ENCODE measurements at places on chromosomes 5 and 9.

- DNase-seq = no peak
These were observed 221.6 kb downstream of the SH3GL2 start for GRCh38 chr9:17800418-17800817.

DNA sequence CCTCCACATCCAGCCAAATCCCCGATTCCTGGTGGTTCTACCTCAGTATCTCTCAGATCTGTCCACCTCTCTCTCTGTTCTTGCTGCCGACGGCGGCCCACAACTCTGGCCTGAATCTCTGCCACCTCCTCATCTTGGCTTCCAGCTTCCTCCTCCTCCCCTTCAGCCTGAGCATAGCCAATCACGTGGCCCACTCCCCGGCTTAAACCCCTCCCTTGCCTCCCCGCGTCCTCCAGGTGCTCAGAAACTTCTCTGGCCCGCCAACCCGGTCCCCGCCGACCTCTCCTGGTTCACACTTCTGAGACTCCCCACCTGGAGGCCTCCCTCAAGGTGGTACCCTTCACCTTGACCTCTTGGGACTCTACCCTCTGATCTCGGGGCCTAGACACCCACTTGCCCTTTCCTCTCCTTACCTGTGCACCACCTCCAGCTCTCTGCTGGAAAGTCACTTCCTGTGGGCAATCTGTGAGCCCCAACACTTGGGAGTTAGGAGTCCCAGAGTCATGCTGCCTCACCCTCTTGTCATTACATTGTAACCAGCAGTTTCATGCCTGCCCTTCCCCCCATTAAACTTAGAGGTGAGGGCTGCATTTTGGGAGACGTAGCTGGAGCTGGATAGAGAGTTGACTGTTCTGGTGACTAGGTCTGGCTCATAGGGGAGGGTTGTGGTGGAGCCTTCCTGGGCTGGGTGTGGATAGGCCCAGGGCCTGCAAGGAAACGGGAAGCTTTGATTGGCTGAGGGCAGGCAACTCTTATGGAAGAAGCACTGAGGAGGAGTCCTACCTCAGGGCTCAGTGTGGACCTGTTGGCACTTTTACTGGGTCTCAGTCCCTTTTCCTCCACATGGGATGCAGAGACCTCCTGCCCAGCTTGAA lies 4.5 kb upstream of the SET start:
- peak; percentile 67 for DNase-seq

- no peak for DNase-seq
These were observed 148.5 kb downstream of the ISOC1 start for GRCh38 chr5:129243039-129243438.

DNA sequence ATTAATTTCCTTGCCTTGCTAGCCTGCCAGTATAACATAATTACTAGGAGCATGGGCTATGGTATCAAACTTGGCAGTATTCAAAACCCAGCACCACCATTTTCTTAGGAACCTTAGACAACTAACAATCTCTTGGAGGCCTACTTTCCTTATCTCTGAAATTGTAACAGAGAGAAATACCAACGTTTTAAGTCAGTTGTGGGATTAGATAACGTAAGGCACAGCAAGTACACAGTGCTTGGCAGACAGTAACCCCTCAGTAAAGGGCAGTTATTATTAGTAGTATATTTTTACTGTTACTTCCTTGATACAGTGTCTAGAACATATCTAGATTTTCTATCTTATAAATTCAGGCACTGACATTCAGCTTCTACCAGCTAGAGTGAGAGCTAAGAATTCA lies 309.6 kb downstream of the ACTL7B start:
- DNase-seq = no peak

DNA sequence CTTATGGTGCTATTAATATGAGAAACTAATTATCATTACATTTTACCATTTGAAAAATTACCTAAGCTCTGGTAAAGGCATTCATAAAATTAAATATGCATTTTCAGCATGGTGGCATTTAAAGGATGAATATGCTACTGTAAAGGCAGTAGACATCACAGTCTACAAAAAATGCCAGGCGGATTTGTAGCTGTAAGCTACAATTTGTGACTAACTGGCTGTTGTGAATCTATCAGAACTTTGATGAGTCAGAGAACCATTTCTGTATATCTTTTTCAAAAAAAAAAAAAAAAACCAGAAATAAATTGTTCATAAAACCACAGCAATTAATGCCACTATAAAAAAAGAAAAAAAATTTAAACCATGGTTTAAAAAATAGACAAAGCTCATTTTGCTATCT lies 186.3 kb downstream of the NFIB start:
- no peak for DNase-seq

DNA sequence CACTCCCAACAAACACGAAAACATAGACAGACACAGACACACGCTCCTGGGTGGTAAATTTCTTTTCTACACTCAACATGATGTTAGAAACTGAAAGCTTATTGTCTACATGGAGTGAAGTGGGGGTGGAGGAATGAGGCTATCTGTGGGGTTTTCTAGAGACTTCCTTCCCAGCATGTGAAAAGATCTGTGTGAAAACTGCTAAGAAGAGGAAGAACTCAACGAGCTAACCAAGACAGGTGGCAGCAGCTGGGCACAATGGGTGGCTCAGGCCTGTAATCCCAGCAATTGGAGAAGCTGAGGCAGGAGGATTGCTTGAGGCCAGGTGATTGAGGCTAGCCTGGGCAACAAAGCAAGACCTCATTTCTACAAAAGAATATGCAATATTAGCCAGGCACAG lies 7.6 kb downstream of the FYB1 start:
- no peak for DNase-seq

GRCh38 chr9:115952430-115953292 lies 200.9 kb upstream of the PAPPA start:
- no peak for DNase-seq

DNA sequence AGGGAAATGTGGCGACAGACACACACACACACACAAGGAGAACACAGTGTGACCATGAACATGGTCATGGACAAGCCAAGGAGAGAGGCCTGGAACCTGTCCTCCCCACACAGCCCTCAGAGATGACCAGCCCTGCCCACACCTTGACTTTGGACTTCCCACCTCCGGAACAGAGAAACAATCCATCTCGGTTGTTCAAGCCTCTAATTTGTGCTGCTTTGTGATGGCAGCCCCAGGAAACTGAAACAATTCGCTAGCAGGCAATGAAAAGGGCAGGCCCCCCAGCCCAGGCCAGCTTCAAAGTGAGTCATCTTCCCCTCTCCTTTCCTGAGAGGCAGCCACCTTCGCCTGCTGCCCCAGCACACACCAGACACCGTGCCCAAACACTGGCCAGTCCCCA lies 47.7 kb downstream of the NSUN2 start:
- DNase-seq = no peak

DNA sequence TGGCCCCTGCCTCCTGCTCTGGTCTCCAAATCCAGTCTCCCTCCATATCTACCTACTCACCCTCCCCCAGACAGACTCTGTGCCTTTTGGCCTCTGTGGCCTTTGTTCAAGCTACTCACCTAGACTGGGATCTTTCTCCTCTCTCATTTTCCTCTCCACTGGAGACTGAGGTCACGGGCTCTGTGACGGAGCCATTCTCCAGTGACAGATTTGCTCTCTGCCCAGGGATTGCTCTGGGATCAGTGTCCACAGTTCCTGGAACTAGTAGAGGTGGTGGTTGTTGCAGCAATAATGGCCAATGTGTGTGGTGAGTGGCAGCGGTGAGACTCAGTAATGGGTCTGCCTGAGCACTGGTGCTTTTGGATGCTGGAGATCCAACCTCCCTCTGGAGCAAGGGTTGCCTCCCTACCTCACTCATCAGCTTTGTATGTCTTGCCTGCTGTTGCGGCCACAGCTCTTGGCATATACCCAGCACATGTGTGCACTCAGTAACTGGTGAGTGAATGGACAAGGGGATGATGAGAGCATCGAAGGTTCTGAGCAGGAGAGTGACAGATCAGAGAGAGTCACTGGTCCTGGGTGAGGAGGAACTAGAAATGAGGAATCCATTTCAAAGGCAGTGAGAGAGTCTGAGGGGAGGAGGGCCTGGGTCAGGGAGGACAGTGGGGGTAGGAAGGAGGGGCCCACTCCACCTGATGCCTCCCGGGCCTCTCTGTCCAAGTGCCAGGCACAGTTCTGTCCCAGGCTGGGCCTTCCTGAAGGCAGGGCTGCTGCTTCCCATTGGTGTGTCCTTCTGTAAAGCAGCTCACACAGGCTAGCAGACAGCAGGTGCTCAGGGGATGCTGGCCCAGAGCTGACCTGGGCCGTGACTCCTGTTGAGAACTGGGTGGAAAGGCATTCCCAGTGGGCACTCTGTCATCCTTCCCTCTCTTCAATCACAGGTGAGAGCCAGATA lies 96.5 kb upstream of the PITX1 start:
- DNase-seq = no peak

- DNase-seq = no peak
These were observed 8.3 kb downstream of the ZDHHC11B start for GRCh38 chr5:775961-776861.

DNA sequence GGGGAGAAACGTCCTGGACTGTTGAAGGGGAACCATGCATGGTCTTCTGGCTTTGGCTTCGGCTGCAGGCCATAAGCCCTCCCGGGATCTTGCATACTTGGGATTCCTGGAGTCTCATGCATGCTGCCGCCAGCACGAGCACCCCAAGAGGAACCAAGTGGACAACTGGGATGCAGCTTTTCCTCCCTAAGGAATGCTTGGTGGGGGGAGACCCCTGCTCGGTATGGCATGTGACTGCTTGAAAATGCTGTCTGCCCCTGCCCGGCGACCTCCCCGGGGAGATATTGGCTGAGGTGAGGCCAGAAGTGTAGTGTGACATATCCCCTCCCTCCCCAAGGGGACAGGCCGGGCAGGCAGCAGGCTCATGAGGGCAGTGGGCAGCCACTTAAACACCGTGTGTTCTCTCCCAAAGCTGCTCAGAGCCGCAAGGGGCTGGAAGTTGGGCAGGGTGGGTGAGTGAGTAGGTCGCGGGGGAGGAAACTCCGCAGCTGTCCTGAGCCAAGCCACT lies 15.7 kb downstream of the TMEM171 start:
- no peak for DNase-seq

DNA sequence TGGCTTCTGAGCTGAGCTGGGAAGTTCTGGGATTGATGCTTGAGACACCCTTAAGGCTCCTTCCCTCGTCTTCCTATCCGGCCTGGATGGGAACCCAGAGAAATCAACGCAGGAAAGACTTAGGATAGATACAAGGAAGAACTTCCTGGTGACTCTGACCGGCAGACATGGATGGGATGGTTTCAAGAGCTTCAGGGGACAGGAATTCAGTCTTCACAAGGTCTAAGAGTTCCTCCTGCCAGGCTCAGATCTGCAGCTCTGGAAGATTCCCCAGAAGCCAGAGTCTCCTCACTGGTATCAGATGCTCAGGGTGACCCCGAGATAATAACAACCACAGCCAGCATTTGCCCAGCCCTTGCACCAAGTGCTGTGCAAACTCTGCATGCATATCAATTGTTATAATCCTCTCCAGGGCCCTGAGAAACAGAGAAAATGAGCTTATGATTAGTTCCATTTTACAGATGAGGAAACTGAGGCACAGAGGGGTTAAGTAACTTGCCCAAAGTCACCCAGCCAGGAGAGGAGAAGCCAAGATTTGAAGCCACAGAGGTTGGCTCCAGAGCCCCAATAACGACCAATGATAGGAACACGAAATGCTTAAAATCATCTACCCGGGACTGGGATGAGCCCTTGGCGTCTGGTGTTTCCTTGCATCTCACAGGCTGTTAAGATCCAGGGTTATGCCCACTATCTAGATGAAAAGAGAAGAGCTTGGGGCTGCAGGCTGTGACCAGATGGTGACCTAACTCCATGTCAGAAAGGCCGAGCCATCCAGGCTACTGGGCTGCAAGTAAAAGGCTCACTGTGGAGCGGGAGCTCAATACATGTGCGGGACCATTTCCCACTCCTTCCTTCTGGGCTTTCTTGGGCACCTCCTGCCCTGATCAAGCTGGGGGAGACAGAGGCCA lies 119.8 kb downstream of the C9orf50 start:
- no peak for DNase-seq

DNA sequence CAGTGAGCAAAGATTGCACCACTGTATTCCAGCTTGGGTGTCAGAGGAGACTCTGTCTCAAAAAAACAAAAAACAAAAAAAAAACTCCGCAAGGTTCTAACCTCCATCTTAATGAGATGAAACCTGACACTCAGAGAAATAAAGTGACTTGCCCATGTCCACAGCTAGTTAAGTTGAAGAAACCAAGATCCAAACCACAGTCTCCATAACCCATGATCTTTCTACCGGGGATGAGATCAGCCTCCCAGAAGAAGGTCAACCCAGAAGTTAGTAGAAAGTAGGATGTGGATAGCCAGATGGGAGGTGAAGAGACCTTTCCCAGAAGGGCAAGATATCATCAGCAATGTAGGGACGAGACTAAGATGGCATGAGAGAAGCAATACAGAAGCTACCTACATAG lies 140.4 kb upstream of the ADRA1B start:
- no peak for DNase-seq

GRCh38 chr9:18260521-18260920 lies 213.4 kb upstream of the ADAMTSL1 start:
- DNase-seq = no peak

- no peak for DNase-seq
These were observed 321.5 kb downstream of the NFIB start for GRCh38 chr9:13992138-13993088.

GRCh38 chr5:148458036-148458888 lies 74.5 kb downstream of the FBXO38 start:
- DNase-seq = no peak

DNA sequence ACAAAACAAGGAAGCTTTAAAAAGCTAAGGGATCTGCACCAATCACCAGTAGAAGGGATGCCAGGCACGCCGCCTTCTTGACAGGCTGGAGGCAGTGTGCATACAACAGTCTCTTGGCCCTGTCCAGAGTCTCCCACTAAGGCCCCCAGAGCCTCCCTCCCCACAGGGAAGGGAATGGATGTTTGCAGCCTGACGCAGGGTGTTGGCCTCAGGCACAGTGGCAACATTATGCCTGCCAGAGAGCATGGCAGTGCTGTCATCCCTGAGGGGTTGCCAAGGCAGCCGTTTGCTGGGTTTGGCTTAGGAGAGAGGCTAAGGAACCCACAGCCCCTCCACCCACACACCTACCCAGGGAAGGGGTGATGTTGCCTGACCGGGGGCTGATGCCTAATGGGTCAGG lies 4.8 kb downstream of the HBEGF start:
- no peak for DNase-seq

- peak; percentile 64 for DNase-seq
These were observed 31.2 kb downstream of the SEMA4D start for GRCh38 chr9:89466451-89467277.

GRCh38 chr9:15578714-15579113 lies 25.9 kb downstream of the CCDC171 start:
- DNase-seq = no peak

DNA sequence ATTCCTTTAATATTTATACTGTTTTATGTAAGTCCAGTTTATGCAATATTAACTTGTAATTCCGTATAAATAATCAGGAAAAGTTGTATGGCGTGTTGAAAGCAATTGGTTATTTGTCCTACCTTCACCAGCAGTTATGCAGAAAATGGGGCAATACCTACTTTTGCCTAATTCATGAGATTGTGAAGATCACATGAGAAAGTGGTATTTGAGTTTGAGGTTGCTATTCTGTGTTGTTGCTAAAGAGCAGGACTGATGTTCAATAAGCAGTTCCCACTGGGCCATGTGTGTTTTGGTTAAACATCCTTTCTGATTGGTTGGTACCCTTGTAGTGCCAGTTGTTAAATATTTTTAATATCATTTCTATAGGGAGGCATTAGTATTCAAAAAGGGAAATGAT lies 3.2 kb downstream of the TGFBR1 start:
- no peak for DNase-seq

GRCh38 chr5:20347334-20347733 lies 359.3 kb upstream of the CDH18 start:
- DNase-seq = no peak

- DNase-seq = no peak
These were observed 3.6 kb upstream of the RAPGEF1 start for GRCh38 chr9:131743501-131743900.

Data from activated T-cell treated with anti-CD3 and anti-CD28 coated beads for 24 hours (primary cell).